ENCODE measurements at places on chromosomes 16 and 17.
A peak's percentile ranks its signal among the peaks of the same experiment; 100 is the strongest.

- no peak for DNase-seq
These were observed 840 bp downstream of the MYO1C start for GRCh38 chr17:1491443-1492248.

DNA sequence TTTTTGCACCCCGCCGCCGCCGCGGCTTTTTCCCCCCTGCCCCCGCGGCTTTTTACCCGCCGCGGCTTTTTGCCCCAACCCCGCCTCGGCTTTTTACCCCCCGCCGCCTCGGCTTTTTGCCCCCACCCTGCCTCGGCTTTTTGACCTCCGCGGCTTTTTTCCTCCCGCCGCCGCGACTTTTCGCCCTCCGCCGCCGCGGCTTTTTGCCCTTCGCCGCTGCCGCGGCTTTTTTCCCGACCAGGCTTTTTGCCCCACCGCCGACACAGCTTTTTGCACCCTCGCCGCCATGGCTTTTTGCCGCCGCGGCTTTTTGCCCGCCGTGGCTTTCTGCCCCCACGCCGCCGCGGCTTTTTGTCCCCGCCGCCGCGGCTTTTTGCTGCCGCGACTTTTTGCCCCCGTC lies 137.0 kb upstream of the TP53TG3D start:
- DNase-seq = no peak

GRCh38 chr16:67697422-67698185 lies 21.5 kb downstream of the GFOD2 start:
- DNase-seq = no peak

DNA sequence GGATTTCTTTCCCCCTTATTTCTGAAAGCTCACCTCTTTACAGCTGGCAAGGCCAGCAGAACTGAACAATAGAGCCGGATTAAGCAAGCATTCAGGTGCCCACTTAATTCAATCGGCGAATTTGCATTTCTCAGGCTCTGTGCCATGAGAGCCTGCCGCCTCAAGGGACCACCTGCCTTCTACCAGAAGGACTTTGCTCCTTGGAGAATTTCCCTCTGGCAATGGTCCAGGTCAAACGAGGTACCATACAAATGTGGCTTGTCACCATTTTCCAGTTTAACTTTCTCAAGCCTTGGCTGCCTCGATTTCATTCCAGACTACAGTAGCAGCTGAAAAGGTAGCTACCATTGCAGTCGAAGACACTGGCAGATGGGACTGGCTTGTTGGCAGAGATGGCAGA lies 534.0 kb downstream of the MAF start:
- no peak for DNase-seq

- no peak for DNase-seq
These were observed 26.1 kb upstream of the KDM8 start for GRCh38 chr16:27177031-27177774.

- no peak for DNase-seq
These were observed 17.3 kb downstream of the BANP start for GRCh38 chr16:87968541-87968940.

- no peak for DNase-seq
These were observed 5.7 kb upstream of the CISD3 start for GRCh38 chr17:38724337-38724988.

- no peak for DNase-seq
These were observed 7.3 kb downstream of the MFSD6L start for GRCh38 chr17:8791910-8792270.

DNA sequence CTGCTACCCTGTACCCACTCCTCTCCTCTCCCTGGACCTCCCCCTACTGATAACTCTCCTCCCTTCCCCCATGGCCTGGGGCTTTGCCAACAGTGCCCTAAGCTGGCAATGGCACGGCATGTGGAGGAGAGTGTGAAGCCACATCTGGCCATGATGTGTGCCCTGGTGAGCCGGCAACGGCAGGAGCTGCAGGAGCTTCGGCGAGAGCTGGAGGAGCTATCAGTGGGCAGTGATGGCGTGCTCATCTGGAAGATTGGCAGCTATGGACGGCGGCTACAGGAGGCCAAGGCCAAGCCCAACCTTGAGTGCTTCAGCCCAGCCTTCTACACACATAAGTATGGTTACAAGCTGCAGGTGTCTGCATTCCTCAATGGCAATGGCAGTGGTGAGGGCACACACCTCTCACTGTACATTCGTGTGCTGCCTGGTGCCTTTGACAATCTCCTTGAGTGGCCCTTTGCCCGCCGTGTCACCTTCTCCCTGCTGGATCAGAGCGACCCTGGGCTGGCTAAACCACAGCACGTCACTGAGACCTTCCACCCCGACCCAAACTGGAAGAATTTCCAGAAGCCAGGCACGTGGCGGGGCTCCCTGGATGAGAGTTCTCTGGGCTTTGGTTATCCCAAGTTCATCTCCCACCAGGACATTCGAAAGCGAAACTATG lies 5.2 kb downstream of the TRAF4 start:
- no peak for DNase-seq

DNA sequence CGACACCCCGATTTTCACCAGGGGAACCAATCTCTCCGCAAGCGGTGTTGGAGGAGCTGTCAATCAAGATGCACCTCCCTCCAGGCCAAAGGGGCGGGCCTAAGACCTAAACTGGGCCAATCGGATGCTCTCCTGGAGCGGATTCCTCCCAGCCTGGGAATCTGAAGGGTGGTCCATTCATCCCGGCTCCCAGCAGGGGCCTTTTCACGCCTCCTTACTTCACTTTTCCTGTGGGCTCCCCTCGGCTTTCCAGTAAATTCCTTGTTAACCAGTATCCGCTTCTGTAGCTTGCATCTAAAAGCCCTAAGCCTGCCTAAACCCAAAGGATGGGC lies 17.1 kb downstream of the C16orf74 start:
- DNase-seq = no peak

- DNase-seq = no peak
These were observed 350.8 kb upstream of the C16orf82 start for GRCh38 chr16:26715969-26716368.

DNA sequence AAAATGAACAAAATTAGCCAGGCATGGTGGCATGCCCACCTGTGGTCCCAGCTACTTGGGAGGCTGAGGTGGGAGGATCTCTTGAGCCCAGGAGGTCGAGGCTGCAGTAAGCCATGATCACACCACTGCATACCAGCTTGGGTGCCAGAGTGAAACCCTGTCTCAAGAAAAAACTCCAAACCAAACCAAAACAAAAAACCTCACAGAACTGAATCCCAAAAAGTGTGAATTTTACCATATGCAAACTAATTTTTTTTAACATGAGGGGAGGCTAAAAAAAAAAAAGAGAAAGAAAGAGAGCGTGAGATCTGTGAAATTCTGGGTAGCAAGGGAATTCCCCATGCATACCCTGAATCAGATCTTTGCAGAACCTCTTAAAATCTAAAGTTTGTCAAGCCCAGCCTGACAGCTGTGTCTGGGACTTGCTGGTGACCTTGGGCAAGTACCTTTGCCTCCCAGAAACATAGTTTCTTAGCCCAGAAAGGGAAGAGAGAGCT lies 17.1 kb upstream of the CDH1 start:
- no peak for DNase-seq

DNA sequence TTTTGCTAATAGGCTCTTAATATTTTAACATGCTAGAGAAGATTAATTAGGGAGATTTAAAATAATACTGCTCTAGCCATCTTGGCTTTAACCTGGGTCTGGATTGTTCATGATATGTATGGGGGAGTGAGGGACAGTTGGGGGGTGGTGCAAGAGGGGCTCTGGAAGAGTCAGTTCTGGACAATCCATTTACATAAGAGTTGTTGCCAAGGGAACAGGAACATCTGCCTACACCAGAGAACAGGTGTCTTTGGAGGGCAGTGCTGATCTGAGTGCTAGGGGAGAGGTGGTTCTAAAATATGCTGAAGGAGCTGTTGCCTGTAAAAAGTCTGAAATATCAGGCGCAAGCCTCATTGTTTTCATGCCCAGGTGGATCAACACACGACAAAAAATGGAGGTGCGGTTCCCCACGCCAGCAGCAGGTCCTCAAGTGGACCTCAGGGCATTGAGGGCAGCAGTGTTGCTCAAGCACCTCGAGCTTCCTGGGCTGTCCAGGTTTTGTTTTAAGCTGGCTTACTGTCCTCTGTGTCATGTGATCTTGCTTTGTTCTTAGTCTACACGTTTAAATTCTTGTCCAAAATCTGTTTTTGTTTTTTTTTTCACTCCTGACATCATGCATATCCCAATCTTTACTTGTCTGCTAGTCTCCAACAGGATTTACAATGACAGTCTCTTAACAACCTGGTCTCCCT lies 25.4 kb upstream of the WSB1 start:
- DNase-seq = no peak

- DNase-seq = peak; percentile 86
These were observed 1.4 kb downstream of the NOTUM start for GRCh38 chr17:81959362-81960129.

DNA sequence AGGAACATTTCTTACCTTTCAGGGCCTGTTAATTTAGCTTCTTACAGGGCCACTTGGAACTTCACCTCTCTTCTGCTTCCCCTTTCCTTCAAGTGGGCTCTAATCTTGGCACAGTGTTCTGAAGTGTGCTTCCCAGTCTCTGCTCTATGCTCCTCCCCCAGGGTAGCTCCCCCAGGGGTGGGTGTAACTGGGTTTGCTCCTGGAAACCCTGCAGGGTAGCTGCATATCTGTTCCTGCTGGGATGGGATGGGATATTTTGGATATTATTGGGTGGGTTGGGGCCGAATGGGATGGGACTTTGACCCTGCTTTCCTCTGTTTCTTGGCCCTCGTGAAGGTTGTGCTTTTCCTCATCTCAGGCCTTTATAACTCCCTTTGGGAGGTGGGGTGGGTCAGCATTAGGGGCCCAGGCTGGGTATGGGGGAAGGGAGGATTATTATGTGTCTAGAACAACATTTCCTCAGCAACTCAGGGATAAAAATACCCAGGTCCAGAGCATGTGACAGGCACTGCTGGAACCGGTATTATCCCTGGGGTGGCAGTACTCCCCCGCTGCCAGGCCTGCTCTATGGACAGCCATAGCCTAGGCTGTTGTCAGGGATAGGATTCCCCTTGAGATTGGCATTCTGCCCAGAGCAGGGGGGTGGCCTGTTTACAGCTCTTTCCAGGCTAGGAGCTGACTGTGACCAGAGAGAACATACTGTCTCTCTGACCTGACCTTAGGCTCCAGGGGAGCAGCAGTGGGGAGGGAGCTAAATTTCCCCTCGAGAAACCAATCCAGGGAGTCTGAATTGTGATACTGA lies 5.0 kb downstream of the NFE2L1 start:
- no peak for DNase-seq

- DNase-seq = no peak
These were observed 673.4 kb upstream of the KIF2B start for GRCh38 chr17:53149316-53149715.

DNA sequence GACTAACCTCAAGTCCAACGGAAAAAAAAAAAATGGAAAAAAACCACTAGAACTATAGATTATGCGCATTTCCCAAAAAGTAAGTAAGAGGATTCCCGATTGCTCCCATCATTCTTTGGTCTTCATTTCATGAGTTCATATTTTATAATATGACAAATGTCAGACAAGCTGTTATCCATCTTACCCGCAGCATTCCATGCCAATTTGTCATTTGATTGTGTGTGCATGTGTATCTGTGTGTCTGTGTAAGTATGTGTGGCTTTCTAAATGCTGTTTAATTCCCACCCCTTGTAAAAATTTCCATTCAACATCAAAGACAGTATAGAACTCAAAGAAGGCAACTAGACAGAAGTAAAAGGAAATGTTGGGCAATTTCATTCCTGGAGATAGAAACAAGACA lies 434.1 kb downstream of the CDH11 start:
- no peak for DNase-seq

DNA sequence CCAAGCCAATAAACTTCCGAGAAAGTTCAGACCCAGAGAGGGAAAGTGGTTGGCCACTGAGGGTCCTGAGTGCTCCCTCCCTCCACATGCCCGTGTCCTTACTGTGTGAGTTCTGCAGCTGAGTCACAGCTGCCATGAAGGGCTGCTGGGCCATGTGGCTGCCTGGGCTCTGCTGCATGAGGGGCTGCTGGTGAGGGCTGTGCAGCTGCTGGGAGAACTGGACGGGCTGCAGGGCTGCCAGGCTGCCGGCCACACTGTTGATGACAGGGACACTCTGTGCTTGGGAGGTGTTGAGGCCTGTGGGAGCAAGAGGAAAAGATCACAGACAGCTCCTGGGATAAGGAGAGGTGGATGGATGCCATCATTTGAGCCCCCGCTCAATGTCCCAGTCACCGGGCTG lies 44.0 kb downstream of the HNF1B start:
- DNase-seq = no peak

DNA sequence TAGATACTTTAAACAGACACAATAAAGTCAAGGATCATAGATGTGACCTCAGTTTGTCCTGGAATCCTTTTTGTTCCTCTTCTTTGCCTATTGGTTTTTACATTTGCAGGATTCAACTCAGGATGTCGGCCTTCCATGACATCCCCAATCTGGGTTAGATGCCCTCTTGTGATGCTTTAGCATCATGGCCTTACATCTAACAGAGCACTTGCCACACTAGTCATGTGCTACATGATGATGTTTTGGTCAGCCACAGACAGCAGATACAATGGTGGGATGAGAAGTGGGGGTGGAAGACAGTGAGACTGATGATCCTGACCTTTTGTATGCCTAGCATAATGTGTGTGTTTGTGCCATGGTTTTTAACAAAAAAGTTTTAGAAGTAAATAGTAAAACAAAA lies 1.8 kb upstream of the SYNRG start:
- DNase-seq = no peak

GRCh38 chr16:2520097-2520783 lies at the start of gene AMDHD2:
Gene AMDHD2, plus strand, starts transcription at chr16:2520371. Its CDS starts 88 bp downstream, at chr16:2520459.
- DNase-seq = peak; percentile 85

- DNase-seq = no peak
These were observed 12.9 kb upstream of the TEKT3 start for GRCh38 chr17:15354256-15354655.

GRCh38 chr16:78326731-78327130 lies 227.3 kb downstream of the WWOX start:
- no peak for DNase-seq

DNA sequence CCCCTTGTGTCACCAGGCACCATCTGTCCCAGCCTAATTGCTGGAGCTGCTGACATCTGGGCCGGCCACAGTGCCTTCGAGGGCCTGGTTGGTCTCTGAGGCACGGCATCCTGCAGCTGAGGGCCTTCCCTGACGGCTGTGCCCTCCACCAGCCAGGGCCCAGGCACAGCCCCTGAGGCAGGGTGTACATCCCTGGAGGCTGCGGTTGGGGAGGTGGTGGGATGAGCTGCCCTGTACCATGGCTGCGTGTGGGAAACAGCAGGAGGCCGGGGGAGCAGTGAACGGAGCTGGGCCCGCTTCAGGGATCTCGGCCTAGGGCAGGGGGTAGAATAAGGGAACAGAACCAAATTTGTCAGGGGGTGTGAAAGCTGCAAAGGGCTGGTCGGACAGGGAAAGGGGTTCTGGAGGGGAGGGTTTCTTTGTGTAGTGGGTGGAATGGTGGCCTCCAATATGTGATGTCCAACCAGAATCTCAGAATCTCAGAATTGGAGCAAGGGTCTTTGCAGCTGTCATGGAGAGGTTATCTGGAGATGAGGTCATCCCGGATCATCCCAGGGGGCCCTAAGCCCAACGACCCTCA lies 10.0 kb upstream of the SLC38A10 start:
- no peak for DNase-seq

DNA sequence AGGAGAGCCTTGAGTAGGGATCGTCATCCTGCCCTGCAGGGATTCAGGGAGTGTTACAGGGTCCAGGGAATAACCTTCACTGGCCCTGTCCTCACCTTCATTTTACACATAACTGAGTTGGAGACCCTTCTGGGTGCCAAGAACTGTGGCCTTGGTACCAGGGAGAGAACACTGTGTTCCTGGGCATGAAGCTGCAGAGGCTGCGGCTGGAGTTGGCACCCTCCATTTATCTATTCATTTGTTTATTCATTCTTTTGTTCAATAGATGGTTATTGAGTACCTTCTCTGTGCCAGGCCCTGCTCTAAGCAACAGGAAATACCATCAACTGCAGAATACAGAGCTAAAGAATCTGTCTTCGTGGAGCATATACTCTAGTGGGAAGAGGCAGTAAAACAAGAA lies 6.7 kb downstream of the ABCC3 start:
- no peak for DNase-seq
